GM12878 (cell line): ENCODE measurements at places on chromosomes 4 and X. TPM values are rescaled to one million over a fixed set of nuclear protein-coding genes. Genes with fewer than 3 reads are reported as not detected.
A peak's percentile ranks its signal among the peaks of the same experiment; 100 is the strongest.

DNA sequence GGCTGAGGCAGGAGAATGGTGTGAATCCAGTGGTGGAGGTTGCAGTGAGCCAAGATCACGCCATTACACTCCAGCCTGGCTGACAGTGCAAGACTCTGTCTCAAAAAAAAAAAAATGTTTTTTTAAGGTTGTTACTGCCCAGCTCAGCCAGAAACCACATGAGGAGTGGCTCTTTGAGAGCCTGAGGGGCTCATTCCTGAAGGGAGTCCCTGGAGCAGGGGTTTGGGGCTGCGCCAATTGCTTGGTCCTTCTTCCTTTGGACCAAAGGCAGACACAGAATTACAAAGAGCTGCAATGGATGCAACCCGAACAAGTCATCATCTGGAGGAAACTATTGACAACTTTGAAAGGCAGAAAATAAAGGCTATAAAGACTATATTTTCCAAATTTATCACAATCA is 60.6 kb upstream of the WWC2 start:
- no peak for DNase-seq

DNA sequence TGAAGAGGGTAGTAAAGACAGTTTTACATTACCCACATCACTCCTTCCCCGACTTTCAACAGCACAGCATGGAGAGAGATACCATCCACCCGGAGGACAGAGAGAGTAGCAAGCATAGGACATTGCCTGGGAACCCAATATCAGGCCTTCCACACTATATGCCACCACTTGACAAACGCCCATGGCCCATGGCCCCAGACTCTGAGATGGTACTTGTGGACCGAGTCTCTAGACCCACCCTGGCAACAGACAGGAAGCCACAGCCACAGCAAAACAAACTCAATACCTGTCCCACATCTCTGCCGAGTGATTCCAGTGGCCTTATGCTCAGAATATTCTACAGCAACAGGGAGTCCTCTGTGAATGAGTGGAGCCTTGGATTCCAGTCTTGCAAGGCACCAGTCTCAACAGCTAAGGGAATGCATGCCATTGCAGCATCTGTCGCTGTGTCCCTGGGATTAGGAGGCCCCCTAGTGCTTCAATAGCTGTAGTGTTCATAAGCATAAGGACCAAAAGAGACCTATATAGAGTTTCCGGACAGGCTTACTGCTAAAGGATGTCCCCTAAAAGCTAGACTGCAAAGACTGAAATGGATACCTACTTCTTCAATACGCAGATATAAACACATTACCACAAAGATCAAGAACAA is 14.7 kb upstream of the CT55 start:
- peak; percentile 11 for DNase-seq

DNA sequence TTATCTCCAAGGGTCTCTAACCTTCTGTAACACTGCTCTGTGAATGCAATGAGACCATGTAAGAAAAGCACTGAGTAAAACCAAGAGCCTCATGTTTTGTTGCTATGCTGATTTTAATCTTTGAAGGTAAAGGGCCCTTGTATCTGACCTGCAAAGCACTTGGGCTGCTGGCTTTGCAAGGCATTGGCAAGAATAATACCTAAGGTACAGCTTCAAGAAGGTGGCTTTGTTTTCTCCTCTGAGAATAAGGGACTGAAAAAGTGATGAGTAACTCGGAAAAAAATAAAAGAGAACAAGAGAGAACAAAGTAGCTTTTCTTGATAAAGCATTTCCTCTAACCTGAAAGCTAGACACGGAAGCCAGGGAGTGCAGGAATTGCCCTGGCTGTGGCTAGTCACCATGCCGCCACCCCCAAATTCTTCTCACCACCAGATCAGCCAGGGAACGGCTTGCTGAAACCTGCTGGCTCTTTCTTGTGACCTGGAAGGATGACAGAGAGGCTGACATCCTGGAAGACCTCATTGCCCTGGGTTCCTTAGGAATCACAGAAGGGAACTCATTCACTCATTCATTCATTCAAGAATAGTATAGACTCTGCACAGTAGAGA is 41.8 kb upstream of the HS3ST1 start:
- DNase-seq, result peak; percentile 26

- no peak for DNase-seq
These were observed 654 bp upstream of the DDIT4L start for GRCh38 chr4:100190643-100191600.

DNA sequence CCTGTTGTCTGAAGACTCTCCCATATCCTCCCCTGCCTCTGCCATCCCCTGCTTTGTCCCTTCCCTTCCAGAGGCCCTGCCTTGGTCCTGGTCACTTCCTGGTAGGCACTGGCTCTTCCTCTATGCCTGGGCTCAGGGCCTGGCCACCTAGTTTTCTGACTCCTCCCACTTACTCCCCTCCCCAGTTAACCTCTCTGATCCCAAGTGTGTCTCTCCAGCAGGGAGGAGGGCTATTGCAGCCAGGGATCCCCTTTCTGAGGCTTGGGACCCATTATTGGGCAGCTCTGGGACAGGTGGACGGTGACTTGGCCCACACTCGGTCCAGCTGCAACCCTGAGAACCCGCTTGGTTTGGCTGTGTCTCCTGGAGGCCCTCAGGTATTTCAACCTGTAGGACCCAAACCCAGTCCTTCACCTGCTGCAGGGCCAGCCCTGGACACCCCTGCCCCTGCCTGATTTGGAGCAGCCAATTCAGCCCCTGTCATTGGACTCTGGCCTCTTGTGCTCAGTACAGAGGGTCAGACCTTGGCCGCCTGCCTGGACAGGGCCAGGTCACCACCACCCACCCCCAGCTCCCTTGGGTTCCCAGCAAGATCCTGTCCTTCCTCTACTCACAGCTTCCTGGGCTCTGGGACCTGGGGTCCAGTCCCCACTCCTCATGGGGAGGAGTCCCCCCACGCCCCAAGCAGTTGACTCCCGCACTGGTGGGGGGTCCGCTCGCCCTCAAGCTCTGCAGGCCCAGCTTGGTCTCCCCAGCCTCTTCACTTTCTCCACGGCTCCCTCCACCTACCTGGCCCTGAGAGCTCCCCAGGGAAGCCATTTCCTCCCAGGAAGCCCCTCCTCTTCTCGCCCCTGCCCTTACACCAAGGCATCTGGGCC is 1.1 kb upstream of the SH3BP2 start:
- DNase-seq, result no peak

DNA sequence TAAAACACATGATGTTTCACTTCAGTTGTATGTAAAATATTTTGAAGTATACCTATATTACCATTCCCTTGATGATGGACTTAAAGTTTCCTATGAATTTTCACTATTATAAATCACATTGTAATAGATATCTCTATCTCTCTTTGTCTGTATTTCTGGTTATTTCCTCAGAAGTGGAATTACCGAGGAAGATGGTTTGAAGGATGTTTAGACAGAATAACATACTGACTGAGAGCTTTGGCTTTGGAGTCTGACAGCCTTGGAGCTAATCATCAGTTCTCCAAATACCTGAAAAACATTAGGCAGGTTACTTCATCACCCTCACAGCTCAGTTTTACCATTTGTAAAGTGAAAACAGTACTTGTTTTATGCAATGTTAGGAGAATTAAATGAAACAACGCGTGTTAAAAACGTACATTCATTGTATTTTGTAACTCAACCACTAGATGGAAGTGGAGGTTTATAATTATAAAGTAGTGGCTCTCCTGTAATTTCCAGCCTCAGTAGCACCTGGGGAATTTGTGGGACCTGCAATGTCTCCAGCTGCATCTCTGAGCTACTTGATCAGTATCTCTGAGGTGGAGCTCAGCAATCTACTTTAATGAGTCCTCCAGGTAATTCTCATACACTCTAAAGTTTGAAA is 14.3 kb downstream of the JCHAIN start:
- no peak for DNase-seq

DNA sequence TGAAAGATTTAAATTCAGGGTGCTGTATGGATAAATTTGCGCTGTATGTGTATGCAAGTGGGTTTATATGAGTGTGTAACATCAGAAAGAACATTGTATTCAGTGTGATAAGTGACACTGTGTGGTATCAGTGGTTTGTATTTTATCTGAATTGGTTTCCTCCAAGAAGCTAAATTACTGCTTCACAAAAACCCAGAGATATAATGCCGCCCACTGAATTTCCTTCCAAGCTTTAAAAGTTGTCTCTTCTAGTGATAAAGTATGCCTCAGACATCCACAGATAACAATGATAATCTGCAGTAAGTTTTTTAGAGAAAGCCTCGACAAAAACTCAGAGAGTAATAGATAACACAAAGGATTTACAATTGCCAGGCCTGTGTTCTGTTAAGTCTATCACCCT is 710.6 kb upstream of the HS3ST1 start:
- no peak for DNase-seq

GRCh38 chrX:111447298-111447697 is 35.3 kb upstream of the DCX start:
- no peak for DNase-seq

Gene ALAS2
- not detected in 2 replicates for total RNA-seq
